ENCODE measurements at places on chromosomes 16 and 17.

DNA sequence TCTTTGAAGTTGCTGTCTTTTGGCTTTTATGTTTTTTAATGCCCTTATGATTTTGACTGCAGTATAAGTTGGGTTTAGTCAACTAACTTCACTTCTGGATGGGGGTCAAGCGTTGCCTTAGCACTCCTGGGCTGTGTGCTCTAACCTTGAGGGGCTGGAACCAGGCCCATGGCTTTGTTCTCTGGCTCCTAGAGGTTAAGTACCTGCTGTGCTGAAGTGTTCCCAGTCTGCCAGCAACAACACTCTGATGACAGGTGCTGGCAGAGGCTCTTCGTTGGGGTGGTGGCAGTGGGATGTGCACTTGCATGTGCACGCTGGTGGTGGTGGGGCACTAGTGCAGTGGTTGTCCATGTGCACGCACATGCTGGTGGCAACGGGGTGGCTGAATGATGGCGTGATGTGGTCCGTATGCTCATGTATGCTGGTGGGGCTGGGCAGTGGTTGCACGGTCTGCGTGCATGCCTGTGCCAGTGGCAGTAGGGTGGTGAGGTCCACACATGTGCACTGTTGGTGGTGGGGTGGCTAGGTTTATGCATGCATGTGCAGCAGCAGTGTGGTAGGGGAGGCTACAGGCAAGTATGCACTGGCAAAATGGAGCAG is 447.8 kb upstream of the GOT2 start:
- DNase-seq: no peak

DNA sequence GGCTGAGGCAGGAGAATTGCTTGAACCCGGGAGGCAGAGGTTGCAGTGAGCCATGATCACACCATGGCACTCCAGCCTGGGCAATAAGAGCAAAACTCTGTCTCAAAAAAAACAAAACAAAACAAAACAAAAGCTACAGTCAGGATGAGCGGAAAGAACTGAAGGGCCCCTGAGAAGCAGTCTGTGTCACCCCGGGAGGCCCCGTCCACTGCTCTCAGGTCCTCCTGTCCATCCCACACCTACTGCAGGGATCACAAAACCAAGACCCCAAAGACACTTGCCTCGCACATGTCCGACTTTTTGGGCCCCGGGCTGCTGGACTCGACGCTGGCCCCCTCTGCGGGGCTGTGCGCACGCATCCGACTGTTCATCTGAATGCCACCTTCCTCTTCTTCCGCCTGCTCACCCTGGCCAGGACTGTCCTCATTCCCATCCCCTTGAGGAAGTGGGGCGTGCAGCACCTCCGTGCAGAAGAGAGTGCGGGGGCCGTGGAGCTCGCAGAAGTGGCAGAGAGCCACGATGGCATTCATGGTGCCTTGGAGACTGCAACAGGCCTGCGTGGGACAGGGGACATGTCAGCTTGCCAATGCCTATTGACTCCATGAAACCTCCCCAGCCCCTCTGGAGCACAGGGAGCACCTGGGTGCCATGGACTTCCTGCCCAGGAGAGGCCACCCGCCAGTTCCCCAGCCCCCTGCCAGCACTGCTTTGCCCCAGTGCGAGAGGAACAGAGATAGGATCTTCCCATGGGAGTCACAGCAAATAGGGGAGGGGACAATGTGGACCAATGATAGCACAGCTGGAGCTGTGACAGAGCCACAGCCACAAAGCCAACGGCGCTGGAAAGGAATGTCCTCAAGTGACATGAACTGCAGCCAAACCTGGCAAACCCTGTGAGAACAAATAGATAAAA is 9.1 kb downstream of the FLCN start:
- DNase-seq: no peak

- no peak for DNase-seq
Measured at GRCh38 chr17:31550389-31551056, 159.0 kb downstream of the RAB11FIP4 start.

GRCh38 chr17:10666906-10667305 is 9.8 kb upstream of the MYH3 start:
- DNase-seq: no peak

- no peak for DNase-seq
Measured at GRCh38 chr16:88771294-88771772, 13.7 kb downstream of the PIEZO1 start.

DNA sequence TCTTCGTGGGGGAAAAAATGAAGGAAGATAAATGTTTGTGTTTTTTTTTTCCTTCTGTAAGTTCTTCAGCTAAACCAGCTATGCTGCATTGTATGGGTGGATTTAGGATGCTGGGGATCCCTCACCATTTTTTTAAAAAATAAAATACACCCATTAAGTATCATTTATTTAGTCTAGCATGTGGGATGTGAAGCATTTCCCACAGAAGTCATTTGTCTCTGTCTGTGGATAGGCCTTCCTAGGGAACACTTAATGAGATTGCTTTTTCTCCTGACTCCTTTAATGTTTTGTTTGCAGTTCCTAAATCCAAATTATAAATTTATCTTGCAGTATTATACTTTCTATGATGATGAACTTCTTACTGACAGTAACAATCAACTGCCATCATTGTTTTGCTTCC is 146.7 kb downstream of the PPM1E start:
- no peak for DNase-seq

DNA sequence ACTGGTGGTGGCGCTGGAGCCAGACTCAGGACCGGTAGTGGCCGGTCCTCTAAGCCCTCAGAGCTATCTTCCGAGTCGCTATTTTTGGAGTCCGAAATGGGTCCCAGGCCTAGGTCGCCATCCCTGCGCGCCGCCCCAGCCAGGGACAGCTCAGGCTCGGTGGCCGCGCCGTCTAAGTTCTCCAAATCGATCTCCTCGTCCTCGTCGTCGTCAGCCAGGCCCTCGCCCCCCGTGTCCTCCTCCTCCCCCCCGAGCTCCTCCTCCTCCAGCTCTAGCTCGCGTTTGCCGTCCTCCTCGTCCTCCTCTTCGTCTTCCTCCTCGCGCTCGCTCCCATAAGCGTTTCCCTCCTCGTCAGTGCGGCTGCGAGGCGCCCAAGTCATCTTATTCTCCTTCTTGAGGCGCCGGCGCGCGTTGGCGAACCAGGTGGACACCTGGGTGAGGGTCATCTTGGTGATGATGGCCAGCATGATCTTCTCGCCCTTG is 1.6 kb downstream of the IRX3 start:
- DNase-seq: no peak

DNA sequence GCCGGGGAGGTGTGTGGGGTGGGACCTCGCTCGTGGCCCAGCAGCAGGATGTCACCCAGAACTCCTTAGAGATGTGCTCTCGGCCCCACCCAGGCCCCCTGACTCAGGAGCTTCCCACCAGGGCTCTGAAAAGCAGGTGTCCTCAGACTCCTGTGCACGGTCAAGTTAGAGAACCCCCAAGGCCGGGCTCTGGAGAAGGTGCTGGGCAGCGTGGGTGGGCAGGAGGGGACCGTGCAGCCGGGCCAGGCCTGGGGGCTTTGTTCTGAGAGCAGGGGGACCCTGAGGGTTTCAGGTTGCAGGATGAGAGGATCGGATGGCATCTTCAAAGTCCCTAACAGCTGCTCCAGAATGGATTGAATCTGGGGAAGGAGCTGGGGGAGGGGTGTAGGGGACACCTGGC is 164.4 kb upstream of the CIBAR2 start:
- no peak for DNase-seq

DNA sequence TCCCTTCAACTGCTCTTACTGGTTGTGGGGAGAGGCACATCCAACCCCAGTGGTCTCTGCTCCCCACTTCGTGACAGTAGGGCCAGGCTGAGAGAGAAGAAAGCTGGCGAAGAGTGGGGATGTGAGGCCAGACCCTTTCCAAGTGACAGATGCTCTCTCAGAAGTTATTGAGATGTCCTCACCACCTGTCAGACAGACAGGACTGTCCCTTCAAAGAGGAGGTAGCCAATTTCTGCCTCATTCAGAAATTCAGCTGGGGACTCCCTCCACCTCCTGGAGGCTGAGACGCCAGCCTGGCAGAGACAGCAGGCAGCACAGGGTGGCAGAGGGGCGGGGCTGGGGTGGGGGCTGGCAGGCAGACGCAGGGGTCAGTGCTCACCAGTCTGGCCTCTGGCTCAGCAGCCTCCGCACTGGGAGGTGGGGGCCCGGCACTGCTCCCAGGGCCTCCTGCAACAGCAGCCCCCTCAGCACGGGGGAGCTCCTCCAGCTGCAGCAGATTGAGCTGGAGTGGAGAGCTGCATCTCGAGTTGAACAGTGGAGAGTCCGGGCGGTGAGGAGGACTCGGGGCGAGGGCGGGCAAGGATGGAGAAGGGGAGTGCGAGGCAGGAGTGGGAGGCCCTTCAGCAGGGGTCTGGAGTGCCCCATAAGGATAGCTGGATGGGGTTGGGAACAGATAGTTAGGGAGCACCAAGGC is 9.2 kb downstream of the PER1 start:
- no peak for DNase-seq

- DNase-seq: no peak
Measured at GRCh38 chr16:1778200-1779179, 3.9 kb downstream of the SPSB3 start.

DNA sequence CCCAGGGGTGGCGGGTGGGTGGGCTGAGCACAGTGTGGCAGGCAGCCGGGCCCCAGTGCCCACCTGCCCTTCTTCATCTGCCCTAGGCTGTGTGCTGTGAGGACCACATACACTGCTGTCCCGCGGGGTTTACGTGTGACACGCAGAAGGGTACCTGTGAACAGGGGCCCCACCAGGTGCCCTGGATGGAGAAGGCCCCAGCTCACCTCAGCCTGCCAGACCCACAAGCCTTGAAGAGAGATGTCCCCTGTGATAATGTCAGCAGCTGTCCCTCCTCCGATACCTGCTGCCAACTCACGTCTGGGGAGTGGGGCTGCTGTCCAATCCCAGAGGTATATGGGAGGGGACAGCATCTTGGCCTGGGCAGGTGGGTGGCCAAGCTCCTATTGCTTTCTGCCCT is 6.4 kb downstream of the GRN start:
- no peak for DNase-seq

DNA sequence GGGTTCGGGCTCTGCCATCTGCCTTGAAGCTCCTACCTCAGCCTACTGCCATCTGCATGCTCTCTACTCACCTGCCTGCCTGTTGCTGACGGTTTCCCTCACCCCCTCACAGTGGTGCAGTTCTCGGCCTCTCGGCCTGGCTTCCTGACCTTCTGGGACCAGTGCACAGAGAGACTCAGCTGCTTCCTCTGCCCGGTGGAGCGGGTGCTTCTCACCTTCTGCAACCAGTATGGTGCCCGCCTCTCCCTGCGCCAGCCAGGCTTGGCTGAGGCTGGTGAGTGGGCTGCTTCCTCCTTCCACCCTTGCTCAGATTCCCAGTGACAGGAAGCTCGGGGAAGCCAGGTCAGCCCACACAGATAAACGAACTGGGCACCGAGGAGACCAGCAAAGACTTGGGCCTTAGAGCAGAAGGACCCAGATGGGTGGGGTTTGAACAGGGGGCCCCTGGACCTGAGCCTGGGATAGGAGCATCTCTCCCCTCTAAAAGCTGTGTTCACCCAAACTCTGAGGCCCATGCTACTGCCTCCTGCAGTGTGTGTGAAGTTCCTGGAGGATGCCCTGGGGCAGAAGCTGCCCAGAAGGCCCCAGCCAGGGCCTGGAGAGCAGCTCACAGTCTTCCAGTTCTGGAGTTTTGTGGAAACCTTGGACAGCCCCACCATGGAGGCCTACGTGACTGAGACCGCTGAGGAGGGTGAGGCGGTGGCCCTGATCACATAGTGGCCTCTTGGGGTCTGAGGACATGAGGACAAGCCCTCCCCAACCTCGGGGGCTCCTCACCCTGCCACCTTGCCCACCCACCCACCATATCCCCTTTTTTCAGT is 16.4 kb downstream of the RIPOR1 start:
- DNase-seq: no peak

Data from stimulated activated naive CD8-positive, alpha-beta T cell treated with anti-CD3 and anti-CD28 coated beads, Interleukin-15, amount 100 ng/mL, for 72 hours (primary cell).